ENCODE measurements at places on chromosomes 7 and 10.

DNA sequence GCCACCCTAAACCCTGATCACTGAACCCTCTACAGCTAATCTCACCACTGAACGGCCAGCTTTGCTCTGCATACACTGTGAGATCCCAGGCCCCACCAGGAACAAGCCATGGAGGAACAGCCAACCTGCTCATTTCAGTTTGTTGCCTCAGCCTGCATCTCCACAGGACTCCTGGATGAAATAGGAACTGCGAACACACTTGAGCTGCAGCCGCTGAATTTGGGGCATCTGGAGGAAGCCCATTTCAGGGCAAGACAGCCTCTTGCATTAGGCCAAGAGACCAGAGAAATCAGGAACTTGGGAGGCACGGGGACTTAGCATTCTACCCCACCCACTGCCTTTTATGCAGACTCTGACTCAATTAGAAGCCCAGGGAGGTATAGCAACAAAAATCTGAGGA, 14.5 kb upstream of the EGR2 start:
- no peak for DNase-seq

- no peak for DNase-seq
Observed at GRCh38 chr10:70121281-70121949, 11.2 kb downstream of the AIFM2 start.

- DNase-seq: peak; percentile 47
Observed at GRCh38 chr7:69708857-69709256, 110.6 kb downstream of the AUTS2 start.

DNA sequence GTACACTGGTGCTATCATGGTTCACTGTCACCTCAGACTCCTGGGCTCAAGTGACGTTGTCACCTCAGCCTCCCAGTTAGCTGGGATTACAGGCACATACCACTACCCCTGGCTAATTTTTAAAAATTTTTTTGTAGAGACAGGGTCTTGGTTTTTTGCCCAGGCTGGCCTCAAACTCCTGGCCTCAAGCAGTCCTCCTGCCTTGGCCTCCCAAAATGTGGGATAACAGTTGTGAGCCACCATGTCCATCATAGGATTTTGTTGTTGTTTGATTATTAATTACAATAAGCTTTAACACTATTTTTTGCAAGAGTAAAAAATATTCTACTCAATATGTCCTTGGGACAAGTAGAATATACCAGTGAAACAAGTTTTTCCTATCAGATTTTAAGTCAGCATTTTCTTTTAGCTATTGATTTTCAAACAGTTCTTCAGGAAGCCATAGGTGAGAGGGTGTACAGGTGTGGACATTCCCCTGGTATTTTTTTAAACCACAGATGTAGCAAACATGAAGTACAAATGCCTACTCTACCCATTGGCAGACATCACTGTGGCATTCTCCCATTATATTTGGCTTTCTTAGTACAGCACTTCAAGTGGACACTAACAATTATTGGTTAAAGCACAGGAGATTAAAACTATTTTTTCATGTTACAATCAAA, 18.7 kb downstream of the KMT2E start:
- DNase-seq: no peak

DNA sequence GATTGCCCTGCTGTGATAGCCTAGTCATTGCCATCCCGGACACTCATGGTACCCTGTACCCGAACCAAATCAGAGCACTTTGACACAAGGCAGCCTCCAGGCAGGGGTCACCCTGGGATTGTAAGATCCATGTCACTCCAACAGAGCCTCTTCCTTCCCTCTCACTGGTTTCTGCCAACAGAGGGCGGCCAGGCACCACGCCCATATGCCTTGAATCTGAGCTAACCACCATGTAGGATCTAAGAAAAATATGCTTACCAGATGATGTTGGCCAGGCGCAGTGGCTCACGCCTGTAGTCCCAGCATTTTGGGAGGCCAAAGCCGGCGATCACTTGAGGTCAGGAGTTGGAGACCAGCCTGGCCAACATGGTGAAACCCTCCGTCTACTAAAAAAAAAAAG, 389.2 kb upstream of the KLF6 start:
- no peak for DNase-seq

GRCh38 chr10:96856317-96856716, 24.2 kb downstream of the LCOR start:
- no peak for DNase-seq

- no peak for DNase-seq
Observed at GRCh38 chr10:1206601-1207000, 150.4 kb downstream of the WDR37 start.

DNA sequence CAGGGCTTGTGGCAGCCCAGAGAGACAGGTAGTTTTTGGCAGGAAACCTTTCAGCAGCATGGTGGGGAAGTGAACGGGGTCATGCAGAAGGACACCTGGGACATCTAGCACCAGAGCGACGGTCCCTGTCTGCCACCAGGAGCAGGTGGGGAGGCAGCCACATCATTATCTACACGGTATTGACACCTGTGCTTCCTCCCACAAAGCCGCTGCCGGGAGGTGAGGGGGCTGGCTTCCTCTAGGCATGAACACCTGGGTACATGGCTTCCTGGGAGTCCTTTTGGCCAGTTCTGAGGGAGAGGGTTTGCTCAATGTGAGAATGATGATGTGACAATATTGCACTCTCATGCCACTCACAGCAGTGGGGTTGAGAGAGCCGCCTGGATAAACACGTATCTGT, 275.2 kb downstream of the ACTR3B start:
- DNase-seq: no peak

- no peak for DNase-seq
Observed at GRCh38 chr10:99952799-99953198, 56.9 kb downstream of the DNMBP start.

- no peak for DNase-seq
Observed at GRCh38 chr10:73828161-73828560, 16.8 kb upstream of the NDST2 start.
